ENCODE measurements at places on chromosomes 11 and 22. TPM values are rescaled to one million over a fixed set of nuclear protein-coding genes. Genes with fewer than 3 reads are reported as not detected.

The MMP27 gene
- total RNA-seq: not detected

The POU2AF2 gene
- total RNA-seq: 0.30 TPM

The KDM4D gene
- total RNA-seq: 0.46 TPM

The NEFH gene
- total RNA-seq: 0.08 TPM

The PRR33 gene
- 2.3 TPM for total RNA-seq

- DNase-seq: no peak
Measured at GRCh38 chr11:108959105-108959761, 294.4 kb downstream of the DDX10 start.

DNA sequence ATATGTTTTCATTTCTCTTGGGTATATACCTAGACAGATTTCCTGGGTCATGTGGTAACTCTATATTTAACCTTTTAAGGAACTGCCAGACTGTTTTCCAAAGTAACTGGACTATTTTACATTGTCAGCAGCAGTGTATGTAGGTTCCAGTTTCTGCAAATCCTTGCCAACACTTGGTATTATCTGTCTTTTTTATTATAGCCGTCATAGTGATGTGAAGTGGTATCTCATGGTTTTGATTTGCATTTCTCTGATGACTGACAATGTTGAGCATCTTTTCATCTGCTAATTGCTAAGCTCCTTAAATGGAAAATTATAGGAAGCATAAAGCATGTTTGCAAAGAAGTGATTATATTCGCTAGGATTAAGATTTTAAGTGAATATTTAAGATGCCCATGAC is 13.9 kb downstream of the NNMT start:
- DNase-seq: no peak

DNA sequence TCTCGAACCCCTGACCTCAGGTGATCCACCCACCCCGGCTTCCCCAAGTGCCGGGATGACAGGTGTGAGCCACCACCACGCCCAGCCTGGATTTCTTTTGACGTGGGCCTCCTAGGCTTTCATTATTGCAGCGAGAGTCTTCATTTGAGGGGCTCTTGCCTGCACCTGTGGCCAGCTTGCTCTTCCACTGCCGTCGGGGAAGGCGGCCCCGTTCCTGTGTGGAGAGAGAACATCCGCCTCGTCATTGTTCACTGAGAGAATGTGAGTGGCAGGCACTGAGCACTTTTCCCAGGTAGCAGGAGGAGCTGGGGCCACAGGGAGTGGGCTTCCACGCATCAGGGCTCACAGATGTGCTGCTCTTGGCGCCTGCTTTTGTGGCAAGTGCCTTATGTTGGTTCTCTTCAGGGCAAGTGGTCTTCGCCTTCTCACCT is 365.0 kb downstream of the TBC1D22A start:
- DNase-seq: no peak

DNA sequence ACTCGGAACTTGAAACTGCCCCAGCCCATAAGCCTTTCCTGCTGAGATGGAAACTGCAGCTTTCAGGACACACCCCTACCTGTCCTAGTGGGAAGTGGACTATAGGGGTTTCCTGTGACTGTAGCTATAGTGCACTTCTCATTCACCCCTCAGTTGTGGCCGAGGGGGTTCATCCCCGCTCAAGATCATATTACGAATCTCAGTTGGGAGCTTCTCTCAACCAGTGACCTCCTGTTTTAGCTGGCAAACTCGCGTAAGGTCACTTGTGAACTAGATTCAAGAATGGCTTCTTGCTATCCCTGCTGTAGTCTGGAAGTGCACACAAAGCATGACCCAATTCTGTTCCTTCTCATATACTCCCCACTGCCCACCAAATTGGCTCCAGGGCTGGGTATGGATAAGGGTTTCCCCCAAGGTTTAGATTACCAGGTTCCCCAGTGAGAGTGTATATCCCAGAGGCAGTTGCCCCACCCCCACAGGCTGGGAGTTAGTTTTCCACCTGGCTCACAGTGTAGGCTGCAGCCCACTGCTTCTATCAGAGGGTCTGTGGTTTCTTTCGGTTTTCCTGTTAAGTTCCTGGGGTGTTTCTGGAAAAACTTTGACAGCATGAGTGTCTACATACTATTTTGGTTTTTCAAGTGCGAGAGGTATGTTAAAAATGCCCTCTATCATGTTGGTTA is 812.9 kb downstream of the JRKL start:
- DNase-seq: no peak

DNA sequence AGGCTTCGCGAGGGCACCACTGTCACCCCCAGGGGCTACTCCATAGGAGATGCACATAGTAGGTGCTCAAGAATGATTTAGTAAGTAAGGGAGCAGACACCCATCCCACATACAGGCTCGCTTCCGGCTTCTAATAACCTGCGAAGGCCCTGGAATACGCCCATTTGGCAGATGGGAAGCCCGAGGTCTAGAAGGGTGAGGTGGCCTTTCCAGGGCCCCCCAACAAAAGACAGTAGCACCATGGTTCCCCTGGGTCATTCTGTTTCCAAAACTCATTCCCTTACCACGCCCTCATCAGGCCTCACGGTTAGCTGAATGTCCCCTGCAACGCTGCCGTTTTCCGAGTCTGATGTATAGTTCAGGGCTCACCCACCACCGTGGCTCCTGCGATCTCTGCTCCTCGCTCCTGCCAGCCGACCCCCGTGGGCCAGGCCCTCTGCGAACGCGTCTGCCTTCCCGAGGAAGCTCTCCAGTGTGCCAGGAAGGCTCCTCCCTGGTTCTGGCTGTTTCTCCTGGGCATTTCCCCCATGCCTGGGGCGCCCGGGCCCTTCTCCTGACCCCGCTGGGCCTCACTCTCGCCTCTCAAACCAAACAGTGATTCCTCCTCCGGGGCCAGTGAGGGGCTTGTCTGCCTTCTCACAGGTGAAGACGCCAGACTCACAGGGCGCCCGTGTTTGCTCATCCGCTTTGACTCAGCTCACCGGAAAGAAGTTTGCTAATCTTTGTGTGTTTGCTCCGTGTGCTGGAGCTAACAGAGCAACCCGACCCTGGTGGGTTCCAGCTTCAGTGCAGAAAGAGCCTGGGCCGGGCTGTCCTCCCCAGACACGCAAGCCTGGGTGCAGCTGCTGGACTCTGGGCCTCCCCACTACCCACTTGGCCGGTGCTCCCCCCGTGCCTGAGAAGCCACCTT is 86.6 kb downstream of the RTL6 start:
- no peak for DNase-seq

GRCh38 chr11:109957601-109958000 is 135.6 kb upstream of the ZC3H12C start:
- DNase-seq: no peak

GRCh38 chr11:120710354-120711131 is 199.0 kb downstream of the GRIK4 start:
- DNase-seq: peak; percentile 71

DNA sequence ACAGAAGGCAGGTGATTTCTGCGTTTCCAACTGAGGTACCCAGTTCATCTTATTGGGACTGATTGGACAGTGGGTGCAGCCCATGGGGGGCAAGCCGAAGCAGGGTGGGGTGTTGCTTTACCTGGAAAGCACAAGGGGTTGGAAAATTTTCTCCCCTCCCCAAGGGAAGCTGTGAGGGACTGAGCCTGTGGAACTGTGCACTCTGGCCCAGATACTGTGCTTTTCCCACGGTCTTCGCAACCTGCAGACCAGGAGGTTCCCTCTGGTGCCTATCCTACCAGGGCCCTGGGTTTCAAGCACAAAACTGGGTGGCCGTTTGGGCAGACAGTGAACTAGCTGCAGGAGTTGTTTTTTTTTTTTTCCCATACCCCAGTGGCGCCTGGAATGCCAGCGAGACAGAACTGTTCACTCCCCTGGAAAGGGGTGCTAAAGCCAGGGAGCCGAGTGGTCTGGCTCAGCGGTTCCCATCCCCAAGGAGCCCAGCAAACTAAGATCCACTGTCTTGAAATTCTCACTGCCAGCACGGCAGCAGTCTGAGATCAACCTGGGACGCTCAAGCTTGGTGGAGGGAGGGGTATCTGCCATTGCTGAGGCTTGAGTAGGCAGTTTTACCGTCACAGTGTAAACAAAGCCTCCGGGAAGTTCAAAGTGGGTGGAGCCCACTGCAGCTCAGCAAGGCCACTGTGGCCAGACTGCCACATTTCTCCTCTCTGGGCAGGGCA is 97.2 kb downstream of the JRKL start:
- DNase-seq: no peak

DNA sequence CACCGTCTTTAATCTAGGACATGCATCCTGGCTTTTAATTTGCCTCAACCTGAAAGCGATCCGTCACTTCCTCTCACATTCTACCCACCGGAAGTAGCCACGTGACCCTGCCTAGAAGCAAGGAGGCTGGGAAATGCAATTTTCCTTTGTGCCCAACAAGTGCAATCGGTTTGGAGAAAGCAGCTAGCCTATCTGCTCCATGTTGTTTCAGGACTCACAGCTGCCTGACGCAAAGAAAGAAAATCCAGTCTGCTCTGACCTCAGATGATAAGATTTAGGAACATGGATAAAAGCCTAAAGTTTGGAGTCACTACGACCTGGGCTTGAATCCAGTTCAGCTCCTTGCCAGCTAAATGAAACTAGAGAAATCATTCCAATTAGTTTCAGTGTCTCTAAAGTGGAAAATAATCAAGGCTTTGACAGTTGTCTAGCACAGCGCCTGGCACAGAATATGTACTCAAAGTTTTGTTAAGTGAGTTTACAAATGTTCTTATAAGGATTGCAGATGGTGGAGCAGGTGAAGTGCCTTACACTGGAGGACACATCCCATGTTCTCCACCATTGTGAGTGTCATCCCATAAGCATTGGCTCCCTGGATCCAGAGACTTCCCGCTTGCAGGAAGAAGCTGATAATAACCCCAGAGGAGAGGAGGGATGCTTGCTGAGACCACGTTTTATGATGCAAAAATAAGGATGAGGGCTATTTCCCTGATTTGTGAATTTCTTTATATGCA is 553.7 kb downstream of the MN1 start:
- peak; percentile 27 for DNase-seq

- DNase-seq: no peak
Measured at GRCh38 chr11:47392546-47393162, 14.3 kb upstream of the SPI1 start.

GRCh38 chr11:61194981-61195695 is 8.2 kb upstream of the PGA3 start:
- DNase-seq: no peak
